ENCODE measurements at places on chromosomes 12 and 14.
A peak's percentile ranks its signal among the peaks of the same experiment; 100 is the strongest.

- peak; percentile 61 for DNase-seq
Observed at GRCh38 chr14:96198430-96199130, 6.1 kb upstream of the BDKRB2 start.

DNA sequence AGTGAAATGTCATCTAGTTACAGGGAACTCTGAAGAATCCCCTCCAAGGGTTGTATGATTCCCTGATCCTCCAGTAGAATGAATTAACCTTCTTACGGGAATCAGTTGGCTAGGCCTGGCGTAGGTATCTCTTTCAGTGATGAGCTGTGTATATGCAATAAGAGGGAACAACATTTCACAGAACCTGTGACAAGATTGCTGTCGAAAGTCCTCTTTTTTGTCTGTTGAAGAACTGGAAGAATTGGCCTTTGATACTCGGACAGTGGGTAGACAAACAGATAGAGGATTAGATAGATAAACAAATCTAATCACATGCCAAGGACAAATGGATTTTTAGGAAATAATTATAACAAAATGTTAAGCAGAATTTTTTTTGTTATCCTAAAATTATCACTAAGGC, 184.6 kb downstream of the MDGA2 start:
- DNase-seq, result no peak

GRCh38 chr12:47303995-47304560, 224.3 kb upstream of the AMIGO2 start:
- DNase-seq, result no peak

- DNase-seq, result peak; percentile 59
Observed at GRCh38 chr14:90398315-90398839, 1.5 kb downstream of the CALM1 start.

- DNase-seq, result peak; percentile 73
Observed at GRCh38 chr14:22837114-22837749, 847 bp downstream of the MMP14 start.

DNA sequence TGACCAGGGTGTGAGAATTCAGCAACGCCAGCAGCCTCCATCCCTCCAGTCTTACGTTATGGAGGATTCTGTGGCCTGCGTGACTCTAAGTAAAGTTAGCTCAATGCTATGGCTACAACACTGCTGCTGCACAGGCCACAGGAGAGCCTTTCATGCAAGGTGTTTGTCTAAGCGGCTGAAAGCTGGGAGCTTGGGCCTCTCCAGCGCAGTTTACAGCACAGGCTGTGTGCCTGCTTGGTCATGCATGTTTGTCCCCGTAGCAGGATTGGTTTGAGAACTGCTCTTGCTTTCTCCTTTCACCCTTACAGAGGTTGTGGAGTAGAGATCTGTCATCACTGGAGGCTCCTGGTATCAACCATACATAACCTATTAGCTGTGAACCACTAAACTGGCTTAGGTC, 113.1 kb upstream of the TMCC3 start:
- DNase-seq, result no peak

- no peak for DNase-seq
Observed at GRCh38 chr14:45123271-45123670, 11.0 kb downstream of the FKBP3 start.

GRCh38 chr14:52961060-52961639, 10.3 kb upstream of the FERMT2 start:
- peak; percentile 52 for DNase-seq

- no peak for DNase-seq
Observed at GRCh38 chr12:7327918-7328317, 24.0 kb downstream of the ACSM4 start.

DNA sequence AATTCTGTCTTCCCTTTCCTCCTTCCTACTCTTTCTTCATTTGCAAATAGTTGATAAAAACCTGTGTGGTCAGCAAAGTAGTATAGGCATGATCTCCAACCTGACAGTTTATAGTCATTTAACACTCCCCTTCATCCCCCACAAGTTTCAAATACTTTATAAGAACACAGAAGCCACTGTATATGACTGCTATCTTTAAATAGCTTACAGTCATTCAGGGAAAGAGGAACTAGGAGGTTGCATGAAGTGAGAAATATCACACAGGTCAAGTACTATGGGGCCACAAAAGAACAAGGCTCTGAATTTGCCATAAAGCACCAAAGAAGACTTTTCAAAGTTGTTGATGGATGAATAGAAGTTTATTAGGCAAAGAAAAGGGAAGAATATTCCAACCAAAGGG, 431.3 kb downstream of the NPAS3 start:
- peak; percentile 5 for DNase-seq

GRCh38 chr14:90412058-90412457, 15.2 kb downstream of the CALM1 start:
- no peak for DNase-seq

DNA sequence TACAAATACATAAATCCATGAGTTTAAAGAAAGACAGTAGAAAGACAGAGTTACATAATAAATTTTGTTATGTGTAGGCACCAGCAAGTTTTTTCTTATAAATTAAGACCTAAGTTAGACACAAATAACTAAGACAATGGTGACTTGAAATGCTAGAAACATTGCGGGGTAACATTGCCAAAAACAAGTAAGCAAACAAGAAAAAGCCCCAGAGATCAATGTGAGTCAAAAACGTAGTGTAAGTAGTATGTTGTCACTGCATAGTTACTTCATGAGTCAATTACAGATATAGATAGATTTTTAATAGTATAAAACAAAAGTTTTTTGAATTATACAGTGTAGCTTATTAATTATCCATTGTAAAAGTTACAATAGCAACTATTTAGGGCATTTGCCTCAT, 83.4 kb downstream of the CNTN1 start:
- no peak for DNase-seq

DNA sequence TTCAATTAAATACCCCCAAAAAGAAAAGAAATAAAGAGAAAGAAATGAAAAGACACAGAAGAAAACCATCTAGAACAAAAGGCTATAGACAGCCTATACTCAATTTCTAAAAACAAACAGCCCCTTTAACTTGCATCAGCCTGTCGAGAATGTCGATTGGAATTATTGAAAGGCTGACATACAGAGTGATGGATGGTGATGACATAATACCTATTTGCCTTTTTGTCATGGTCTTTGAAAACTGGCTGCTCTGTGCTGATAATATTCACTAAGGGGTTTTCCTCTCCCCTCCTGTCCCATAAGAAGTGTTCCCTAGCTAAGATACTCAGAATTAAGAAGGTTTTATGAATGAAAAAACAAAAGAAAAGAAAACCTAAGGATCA, 393.7 kb downstream of the SOX5 start:
- no peak for DNase-seq

GRCh38 chr14:69863083-69863482, 16.1 kb upstream of the SMOC1 start:
- no peak for DNase-seq

- no peak for DNase-seq
Observed at GRCh38 chr12:1496162-1496900, 98.0 kb downstream of the FBXL14 start.

GRCh38 chr14:97539884-97540283, 742.7 kb downstream of the VRK1 start:
- no peak for DNase-seq

- DNase-seq, result no peak
Observed at GRCh38 chr14:61454545-61454944, 133.2 kb downstream of the PRKCH start.

GRCh38 chr12:132881818-132882217, 5.6 kb downstream of the CHFR start:
- no peak for DNase-seq
